ENCODE measurements at places on chromosomes 1 and 21.

DNA sequence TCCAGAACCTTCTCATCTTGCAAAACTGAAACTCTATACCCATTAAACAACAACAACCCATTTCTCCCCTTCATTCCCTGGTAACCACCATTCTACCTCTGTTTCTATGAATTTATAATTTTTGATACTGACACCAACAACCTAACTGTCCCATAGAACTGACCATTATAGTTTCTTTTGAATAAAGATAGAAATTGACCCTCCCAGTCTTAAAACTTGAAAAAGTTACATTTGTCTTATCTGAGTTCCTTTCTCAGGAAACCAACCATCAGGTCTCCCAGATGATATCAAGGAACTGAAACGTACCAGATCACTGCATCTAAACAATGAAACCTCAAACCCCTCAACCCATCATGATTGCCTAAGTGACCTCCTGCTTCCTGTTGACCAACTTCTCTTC, 27.1 kb downstream of the RNF115 start:
- no peak for DNase-seq

- DNase-seq, result peak; percentile 84
Observed at GRCh38 chr1:157045250-157046218, at the start of gene ARHGEF11. Gene ARHGEF11 (minus strand): TSS chr1:157045742. CDS start chr1:157044330, 1,412 bp downstream.

- no peak for DNase-seq
Observed at GRCh38 chr1:27153549-27153886, 1.4 kb downstream of the SLC9A1 start.

DNA sequence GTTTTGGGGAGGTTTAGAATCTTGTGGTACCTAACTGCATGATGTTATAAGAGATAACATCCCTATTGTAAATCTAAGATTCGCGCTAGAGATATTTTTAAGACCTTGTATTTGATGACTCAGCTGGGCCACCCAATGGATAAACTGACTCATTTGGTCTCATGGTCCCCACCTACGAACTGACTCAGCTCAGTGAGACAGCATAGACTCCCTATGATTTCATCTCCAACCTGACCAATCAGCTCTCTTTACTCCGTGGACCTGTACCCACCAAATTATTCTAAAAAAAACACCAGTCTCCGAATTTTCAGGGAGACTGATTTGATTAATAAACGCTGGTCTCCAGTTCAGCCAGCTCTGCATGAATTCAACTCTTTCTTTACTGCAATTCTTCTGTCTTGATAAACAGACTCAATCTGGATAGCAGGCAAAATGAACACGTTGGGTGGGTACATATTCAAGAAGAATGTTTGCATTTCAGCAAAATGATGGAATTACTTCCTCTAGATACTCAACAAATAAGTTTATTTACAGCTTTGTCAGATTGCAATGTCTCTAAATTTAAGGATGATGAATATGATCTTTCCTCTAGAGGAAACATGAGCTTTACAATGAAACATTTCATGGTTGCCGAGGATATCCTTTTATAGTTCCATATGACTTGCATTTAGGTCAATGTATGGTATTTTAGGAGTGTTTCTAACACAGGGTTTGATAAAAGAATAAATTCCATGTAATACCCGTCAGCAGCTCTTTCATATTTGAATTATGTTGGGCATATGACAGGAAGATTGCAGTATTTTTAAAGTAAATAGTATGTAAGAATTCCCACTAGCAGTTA, 516.6 kb upstream of the RGS18 start:
- DNase-seq, result peak; percentile 2

- DNase-seq, result no peak
Observed at GRCh38 chr1:178573330-178573729, 60.4 kb downstream of the TEX35 start.

GRCh38 chr1:37614105-37614504, 18.4 kb upstream of the GNL2 start:
- DNase-seq, result no peak

GRCh38 chr1:239368436-239369109, 17.8 kb upstream of the CHRM3 start:
- peak; percentile 10 for DNase-seq

Data from RWPE1 (cell line).